ENCODE measurements at places on chromosomes 5 and 9.

DNA sequence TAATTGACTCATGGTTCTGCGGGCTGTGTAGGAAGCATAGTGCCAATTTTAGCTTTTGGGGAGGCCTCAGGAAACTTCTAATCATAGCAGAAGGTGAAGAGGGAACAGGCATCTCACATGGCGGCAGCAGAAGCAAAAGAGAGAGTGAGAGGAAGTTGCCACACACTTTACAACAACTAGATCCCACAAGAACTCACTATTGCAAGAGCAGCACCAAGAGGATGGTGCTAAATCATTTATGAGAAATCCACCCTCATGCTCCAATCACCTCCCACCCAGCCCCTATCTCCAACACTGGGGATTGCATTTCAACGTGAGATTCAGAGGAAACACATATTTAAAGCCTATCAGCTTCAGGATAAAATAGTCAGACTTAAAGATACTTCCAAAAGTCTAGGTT, 36.1 kb upstream of the LPAR1 start:
- DNase-seq: no peak

GRCh38 chr9:133455936-133456335, 3.8 kb upstream of the CACFD1 start:
- no peak for DNase-seq

GRCh38 chr9:110092792-110093191, 115.2 kb downstream of the C9orf152 start:
- no peak for DNase-seq

DNA sequence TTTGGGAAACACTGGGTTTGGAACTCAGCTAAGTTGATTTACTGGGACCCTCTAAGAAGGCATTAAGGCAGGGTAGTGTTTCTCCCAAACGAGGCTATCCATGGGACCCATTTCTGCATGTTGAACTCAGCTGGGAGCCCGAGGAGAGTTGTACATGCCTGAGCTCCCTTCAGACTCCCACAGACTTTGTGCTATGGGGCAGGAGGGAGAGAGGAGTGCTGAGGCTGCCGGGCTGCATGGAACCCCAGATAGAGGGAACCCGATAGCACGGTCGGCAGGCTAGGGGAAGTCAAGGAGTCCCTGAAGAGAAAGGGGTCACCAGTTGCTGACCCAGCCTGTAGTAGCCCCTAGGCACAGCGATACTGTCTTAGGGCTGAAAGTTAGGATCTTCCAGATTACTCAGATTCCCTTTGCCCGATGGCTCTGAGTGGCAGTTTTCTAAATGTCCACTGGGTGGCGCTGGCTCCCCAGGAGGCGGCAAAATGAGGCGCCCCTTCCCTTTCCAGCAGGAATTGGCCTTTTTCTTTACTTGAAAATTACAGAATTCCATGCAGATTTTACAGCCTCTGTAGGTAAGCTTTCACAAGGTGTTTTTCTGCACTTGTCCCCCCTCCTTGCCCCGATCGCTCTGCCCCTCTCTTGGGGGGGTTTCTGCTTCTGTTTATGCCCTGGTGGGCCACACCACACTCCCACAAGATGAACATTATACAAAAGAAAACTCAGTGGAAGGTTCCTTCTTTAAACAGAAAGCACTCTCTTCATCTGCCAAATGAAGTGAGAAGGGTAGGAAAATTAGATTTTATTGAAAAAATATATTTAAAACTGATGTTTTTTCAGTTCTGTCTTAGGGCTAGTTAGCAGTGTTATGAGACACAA, 17.8 kb downstream of the NANS start:
- peak; percentile 54 for DNase-seq

DNA sequence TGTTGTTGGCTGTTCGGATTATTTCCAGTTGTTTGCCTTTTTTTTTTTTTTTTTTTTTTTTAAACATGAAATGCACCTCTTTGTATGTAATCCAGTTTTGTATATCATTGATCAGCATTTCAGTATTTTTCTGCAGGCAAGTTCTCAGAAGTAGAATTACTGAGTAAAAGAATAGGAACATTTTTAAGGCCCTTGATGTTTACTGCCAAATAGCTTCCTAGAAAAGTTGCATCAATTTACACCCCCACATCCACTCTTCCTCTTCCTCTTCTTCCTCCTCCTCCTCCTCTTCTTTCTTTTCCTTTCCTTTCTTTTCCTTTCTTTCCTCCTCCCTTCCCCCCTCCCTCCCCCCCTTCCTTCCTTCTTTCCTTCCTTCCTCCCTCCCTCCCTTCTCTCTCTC, 69.4 kb upstream of the ENTREP1 start:
- no peak for DNase-seq

GRCh38 chr5:84304599-84304998, 80.1 kb downstream of the EDIL3 start:
- DNase-seq: no peak

GRCh38 chr5:71529682-71530081, 57.5 kb upstream of the MCCC2 start:
- no peak for DNase-seq

DNA sequence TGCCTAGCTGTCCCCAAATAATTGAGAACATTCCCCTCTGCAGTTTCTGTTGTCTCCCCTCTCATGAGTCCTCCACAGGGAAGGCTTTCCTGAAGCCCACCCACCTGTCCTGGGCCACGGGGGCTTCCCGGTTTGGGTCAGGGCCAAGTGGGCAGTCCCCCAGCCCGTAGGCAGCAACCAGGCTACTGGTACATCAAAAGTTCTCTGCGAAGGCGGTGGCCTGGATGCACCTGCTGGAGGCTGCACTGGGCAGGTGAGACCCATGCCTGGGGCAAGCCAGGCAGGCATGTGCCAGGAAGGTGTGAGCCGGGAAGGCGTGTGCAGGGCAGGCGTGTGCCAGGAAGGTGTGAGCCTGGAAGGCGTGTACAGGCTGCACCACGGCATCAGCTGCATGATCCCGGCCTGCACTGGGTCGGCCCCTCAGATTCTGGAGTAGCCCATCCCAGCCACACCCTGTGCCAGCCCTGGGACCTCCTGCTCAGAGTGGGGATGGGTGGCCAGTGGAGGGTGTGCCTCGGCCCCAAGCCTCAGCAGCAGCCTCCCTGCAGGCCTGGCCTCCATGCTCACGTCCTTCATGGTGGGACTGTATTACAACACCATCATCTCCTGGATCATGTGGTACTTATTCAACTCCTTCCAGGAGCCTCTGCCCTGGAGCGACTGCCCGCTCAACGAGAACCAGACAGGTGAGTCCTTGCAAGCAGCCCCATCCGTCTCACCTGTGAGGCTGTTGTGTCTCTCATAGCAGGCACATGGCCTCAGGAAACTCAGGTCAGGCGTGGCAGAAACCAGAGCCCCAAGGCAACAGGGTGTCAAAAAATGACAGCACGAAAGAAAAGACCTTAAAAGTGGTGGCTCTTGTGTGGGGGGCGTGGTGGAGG, 8.7 kb downstream of the SLC6A19 start:
- DNase-seq: no peak

DNA sequence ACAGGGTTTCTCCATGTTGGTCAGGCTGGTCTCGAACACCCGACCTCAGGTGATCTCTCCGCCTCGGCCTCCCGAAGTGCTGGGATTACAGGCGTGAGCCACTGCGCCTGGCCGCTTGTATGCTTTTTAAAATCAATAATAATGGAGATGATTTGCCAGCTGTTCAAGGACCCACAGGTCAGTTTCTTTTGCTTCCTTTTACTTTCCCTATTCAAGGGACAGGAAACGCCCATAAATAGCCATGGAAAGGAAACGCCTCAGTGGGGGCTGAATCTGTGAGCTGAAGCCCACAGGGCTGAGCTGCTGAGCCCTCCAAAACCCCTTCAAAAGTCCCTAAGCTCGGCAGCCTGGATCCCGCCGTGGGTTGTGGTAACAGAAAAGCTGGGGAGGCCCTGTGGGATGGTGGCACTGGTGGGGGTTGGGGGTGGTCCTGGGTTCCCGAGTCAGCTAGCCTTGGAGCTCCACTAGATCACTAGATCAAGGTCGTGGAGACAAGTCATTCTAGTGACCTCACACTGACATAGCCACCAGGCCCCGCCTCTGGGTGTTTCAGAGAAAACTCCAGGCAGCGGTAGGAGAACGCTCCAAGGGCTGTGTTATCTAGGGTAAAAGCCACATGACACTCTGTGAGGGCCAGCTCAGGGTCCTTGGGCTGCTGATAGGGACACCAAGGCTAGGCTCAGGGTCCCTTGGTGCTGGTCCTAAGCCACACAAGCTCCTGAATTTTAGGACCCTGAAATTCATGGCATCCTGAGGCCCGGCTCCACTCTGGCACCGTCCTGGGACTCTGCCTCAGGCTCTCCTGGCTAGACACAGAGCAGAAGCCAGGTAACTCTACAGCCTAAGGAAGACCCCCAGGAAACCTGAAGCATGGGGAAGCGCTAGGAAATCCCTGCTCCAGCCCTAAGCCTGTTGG, 18.0 kb upstream of the DUSP1 start:
- no peak for DNase-seq

DNA sequence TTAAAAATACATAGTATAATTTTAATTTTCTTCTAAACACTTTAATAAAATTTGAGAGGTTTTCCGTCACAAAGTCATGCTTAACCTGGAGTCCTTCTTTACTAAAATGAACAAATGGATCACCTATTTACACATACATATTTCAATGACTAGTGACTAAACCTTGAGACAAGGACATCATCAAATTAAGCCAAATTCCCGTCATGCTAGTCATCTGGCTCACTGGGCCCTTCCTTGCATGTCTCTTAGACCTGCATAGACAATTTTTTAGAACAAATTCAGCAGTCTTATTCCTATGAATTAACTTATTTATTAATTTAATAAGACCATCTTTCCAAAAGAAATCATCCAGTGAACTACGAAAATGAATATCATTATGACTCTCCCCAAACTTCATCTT, 26.6 kb downstream of the ERAP2 start:
- DNase-seq: no peak

GRCh38 chr9:35818341-35818740, 3.5 kb upstream of the HINT2 start:
- DNase-seq: no peak

Data from HCEC 1CT (cell line).